ENCODE measurements at places on chromosomes 2 and 18.
A peak's percentile ranks its signal among the peaks of the same experiment; 100 is the strongest.

- DNase-seq: no peak
Measured at GRCh38 chr2:78147466-78147865, 625.3 kb upstream of the LRRTM4 start.

- no peak for DNase-seq
Measured at GRCh38 chr2:207479198-207479785, 50.5 kb upstream of the CREB1 start.

- peak; percentile 78 for DNase-seq
Measured at GRCh38 chr2:166494140-166494624, at the start of gene SCN7A. Gene SCN7A, minus strand, starts transcription at chr2:166494249. Its CDS starts 16,553 bp downstream, at chr2:166477696.

DNA sequence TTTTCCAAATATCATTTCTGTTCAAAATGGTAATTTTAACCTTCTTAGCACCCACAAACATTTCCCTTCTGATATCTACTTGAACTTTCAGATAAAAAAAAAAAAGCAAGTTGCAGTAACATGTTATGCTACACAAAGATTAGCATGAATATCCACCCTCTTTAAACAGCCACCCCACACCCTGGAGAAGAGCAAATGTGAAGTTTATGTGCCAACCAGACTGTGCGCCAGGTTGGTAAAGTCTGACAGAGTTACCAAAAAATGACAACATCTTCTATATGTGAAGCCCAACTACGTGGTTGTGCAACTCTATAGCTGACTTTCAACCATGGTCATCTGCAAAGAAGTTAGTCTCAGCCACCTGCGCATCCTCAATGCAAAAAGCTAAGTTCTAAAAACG lies 62.6 kb downstream of the BCL11A start:
- DNase-seq: no peak

DNA sequence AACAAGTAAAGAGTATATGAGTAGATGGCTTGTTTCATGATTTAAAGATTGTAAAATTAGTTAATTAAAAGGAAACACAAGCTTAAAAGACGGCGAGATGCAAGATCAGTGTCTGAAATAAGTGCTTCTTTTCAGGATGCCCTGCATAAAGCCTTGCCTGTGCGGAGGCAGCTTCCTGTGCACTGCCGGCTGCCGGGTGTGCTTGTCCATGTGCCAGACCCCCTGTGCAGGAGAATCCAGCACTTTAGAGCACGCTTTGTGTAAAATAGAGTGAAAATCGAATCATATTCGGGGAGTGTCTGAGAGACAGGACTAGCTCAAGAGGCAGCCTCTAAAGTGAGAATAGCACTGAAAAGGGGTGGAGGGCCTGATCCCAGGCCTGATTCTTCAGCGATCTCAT lies 154.7 kb downstream of the CHST9 start:
- DNase-seq: no peak

GRCh38 chr18:11496526-11497172 lies 112.7 kb upstream of the SLC35G4 start:
- DNase-seq: no peak
